Stimulated activated CD4-positive, alpha-beta T cell treated with anti-CD3 and anti-CD28 coated beads, Interleukin-1b, Interleukin-23, amount 100 ng/mL, for 4 hours (primary cell): ENCODE measurements at places on chromosomes 1 and 21.

GRCh38 chr1:10901891-10902805 lies 105.7 kb upstream of the CASZ1 start:
- no peak for DNase-seq

- no peak for DNase-seq
Observed at GRCh38 chr1:23718482-23718881, 24.8 kb upstream of the ELOA start.

GRCh38 chr1:38848071-38848470 lies 11.5 kb downstream of the RRAGC start:
- DNase-seq: no peak

DNA sequence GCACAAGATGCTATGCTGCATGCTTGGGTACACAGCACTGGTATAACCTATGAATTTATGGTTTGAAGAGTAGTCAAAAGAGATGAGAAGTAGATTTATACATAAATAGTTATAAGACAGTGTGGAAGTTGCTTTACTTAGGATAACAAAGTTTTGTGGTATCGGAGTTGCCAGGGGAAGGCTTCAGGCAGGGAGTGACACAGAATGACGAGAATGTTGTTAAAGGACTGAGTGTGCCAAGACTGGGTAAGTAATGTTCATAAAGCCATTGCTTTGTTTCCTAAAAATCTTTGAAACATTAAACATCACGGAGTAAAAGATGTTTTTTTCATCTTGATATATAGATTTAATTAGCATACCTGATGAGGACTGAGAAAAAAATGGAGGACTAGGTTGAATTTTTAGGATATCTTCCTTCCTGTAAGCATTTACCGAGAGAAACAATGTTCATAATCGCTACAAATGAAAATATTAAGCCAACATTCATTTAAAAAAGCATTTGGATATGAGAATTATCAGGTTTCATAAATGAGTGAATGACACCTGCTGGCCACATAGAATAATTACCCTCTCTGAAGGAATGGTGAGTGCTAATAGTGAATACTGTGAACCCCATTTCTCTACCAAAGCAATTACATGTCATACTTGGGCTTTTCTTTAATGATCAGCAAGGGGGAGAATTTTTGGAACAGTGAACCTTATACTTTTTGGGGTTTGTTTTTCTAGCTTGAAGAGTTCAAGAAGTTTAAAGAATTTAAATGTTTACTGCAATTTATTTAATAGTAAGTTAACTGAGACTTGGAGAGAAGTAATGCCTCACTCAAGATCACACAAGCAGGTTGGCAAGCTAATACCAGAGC lies 28.4 kb downstream of the EXTL2 start:
- no peak for DNase-seq

DNA sequence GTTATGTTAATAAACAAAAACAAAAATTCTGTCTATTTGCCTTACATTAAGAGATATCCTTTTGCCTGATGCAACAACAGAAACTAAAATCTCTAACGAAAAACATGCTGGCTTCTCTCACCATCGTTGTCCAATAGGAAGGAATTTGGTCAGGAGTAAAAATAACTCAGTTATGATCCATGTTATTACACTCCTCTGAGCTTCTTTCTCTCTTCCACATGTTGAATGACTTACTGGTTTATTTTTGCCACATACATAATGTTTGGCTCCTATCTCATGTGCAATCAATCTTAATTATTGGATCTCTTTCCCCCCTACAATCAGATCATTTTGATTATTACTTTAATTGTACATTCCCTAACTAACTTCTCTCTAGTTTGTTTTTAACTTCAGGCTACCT lies 688.4 kb downstream of the USP25 start:
- DNase-seq: no peak

- no peak for DNase-seq
Observed at GRCh38 chr1:23480187-23481025, 3.6 kb downstream of the ASAP3 start.

DNA sequence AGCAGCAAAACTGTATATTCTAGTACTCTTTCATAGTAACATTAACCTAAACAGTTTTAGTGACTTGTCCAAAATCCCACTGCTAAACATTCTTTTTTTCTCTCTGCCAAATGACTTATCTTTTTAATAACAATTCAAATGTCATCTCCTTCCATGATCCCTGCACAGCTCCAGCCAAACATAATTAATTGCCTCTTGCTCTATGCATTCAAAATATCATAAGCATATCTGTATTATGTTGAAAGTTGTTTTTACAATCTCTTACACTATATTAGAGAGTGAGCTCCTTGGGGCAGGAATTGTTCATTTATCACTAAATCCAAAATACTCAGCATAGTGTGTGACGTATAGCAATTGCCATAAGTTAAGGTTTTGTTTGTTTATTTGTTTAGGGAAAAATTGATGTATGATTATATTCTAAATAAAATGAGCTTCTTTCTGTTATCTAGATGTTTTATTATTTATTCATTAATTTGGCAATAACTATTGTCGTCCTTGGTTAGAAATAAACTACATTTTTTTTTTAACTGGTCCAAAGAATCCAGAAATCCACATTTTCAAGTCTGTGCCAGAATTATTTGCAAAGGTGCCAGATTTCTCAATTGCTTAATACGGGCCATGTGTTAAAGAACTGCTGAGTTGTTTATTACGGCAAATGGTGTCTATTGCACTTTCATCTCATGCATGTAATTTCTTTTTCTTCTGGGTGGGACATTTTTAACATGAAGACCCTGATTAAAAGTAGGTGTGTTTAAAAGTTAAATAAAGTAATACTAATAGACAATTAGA lies 577.2 kb upstream of the ZRANB2 start:
- DNase-seq: no peak

DNA sequence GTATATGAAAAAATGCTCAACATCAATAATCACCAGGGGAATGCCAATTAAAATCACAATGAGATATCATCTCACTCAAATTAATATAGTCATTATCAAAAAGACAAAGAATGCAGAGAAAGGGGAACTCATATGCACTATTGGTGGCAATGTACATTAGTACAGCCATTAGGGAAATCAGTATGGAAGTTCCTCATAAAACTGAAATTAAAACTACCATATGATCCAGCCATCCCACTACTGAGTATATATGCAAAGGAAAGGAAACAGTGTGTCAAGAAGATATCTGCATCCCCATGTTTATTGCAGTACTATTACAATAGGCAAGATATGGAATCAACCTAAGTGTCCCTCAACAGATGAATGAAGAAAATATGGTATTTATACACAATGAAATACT lies 32.1 kb upstream of the TEKT2 start:
- no peak for DNase-seq

DNA sequence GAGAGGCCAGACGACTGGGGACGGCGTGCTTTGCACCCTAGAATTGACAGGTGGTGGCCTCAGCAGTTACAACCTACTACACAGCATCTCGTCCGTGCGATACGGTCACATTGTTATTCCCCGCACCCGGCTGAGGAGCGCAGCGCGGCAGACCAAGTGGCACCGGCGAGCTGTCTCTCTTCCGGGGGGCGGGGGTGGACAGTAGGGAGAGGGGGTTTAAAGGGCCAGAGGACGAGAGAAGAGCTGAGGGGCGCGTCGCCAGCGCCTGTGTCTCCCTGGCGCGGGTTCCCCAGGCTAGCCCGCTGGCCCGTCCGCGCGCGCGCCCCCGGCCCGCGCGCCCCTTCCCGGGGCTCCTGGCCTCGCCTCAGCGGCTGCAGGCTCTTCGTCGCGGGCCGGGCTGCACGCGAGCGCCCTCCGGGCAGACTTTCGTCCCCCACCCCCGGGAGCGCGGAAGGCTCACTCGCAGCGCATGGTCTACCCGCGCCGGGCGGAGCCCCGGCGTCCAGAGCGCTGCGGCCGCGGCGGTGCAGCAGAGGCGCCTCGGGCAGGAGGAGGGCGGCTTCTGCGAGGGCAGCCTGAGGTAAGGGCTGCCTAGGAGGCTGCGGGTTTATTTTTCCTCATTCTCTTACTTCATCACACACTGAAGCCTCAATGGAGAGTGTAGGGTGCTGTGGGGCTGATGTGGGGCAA lies at the start of gene PDE4B:
TSS of gene PDE4B (plus strand) at position 227 of the 690 bp plus-strand sequence.
- DNase-seq: no peak

GRCh38 chr1:1402072-1402900 lies 3.2 kb upstream of the CCNL2 start:
- DNase-seq: no peak

DNA sequence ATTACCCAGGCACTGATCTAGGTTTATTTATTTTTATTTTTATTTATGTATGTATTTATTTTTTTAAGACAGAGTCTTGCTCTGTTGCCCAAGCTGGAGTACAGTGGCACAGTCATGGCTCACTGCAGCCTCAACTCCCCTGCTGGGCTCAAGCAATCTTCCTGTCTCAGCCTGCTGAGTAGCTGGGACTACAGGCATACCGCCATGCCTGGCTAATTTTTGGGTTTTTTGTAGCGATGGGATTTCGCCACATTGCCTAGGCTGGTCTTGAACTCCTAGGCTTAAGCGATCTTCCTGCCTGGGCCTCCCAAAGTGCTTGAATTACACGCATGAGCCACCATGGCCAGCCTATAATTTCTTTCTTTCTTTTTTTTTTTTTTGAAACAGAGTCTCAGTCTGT lies 9.4 kb downstream of the PHACTR4 start:
- DNase-seq: no peak

- no peak for DNase-seq
Observed at GRCh38 chr1:3762151-3762872, 10.1 kb downstream of the CCDC27 start.

DNA sequence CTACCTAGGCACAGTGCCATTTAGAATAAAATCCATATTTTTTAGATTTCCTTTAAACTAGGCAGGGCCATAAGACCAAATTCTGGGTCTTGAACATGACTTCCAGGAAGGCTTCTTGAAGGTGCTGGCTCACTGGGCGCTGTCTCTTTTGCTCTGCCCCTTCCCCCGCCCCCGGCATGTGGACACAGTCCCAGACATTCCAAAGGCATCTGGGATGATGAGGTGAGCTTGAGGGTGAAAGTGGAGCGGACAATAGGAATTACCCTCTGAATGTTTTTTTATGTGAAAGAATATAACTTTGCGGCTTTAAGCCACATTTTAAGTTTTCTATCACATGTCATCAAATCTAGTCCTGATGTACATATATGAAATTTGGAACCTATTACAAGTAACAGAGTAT lies 29.4 kb downstream of the RWDD3 start:
- no peak for DNase-seq

- DNase-seq: no peak
Observed at GRCh38 chr1:4856396-4856795, 202.0 kb downstream of the AJAP1 start.

- no peak for DNase-seq
Observed at GRCh38 chr1:200379940-200380588, 29.8 kb downstream of the ZNF281 start.

GRCh38 chr1:241447031-241447644 lies 72.4 kb downstream of the FH start:
- no peak for DNase-seq

DNA sequence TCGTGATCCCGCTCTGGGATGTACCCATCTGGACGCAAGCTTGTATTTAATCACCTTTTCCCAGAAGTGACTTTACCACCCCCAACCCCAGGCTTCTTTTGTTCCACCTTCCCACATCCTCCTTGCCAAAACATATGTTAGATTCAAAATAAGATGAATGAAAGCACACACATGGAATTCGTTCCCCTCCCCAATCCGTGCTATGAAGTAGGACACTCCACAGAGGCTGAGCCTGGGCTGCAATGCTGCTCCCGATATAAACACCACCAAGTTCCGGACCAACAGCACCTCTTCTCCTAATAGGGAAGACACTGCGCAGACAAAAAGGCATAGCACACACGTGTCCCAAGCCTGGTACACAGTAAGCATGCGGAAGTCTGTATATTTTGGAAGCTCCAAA lies 86.1 kb downstream of the CLSTN1 start:
- DNase-seq: no peak

DNA sequence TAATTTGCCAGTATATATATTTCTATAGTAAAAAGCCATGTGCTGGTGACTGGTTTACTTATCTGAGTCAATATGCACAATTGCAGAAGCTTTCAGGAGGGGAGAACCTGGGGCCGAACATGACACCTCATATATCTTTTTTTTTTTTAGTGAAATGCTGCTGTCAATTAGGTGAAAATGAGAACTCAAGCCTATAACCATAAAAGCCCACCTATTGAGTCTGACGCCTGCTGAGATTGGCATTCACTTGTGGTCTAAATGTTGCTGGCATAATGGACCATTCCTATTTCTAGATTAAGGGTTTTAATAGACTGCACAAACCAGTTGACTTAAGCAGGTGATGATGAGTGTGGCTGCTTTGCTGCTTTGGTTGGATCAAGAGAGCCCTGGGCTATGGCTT lies 10.8 kb downstream of the NTMT2 start:
- no peak for DNase-seq

GRCh38 chr1:23171181-23171755 lies 2.6 kb upstream of the LUZP1 start:
- no peak for DNase-seq

- no peak for DNase-seq
Observed at GRCh38 chr1:175742790-175743459, 470 bp downstream of the TNR start.

- DNase-seq: no peak
Observed at GRCh38 chr1:225611537-225612223, 41.2 kb downstream of the ENAH start.

DNA sequence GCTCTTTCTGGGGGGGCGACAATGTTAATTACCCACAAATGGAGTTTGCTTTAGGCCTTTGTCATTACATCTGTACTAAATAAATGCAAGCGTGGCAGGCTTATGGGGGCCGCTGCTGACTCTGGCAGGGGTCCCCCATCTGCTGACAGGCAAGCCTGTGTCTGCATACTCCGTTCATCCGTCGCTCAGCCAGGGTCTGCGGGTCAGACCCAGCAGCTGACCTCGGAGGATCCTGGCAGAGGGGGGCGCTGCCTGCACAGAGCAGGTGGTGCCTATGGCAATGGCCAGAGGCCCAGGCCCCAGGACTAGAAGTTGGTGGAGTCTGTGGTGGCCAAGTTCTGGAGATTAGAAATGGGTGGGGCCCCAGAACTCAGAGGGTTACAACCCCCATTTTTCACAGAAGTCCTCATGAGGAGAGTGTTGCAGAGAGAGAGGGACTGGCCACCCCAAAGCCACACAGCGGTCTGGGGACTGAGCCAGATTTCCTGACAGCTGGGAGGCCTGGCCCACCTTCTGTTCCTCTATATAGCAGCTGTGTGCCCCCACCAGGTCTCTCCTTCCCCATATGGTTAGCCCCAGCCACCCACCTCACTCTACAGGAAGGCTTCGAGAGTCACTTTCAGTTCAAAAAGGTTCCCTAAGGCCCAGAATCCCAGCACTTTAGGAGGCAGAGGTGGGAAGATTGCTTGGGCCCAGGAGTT lies 31.0 kb downstream of the TTC39A start:
- no peak for DNase-seq

DNA sequence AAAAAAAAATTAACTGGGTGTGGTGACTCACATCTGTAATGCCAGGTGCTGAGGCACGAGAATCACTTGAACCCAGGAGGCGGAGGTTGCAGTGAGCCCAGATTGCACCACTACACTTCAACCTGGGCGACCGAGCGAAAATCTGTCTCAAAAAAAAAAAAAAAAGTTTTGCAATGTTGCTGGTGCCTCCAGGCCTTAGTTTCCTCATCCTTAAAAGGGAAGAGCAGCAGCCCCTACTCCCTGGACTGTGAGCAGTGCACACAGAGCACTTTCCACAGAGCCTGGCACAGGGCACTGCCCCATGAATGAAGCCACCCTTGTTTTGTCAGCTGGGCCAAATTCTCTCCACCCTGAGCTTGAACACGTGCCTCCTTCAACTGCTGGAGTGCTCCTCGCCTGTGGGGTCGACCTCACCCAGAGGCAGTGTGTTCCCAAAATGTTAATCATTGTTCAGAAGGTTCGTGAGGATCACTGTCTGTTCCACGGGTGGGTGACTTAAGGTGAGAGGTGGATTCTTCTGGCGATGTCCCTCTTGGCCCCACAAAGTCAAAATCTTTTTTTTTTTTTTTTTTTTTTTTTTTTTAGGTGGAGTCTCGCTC lies 152.1 kb upstream of the TMEM51 start:
- no peak for DNase-seq
